Activated CD4-positive, alpha-beta T cell treated with anti-CD3 and anti-CD28 coated beads for 36 hours (primary cell): ENCODE measurements at places on chromosomes 11 and 22.

DNA sequence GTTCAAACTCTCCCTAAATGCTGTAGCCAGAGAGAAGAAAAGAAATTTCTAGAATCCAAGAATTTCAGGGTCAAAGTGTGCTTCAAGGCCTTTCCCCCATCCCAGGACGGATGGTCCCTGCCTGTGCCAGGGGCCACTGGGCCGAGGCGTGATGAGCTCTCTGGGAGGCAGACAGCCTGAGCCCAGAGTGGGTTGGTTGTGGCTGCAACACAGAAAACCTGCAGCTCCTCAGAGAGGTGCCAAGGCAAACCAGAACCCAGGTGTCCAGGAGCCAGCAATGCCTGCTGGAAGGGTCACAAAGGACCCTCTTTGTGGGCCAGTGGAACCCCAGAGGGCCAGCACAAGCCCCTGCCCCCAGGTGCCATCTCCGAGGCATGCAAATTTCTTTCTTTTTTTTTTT, 2.6 kb upstream of the APOL6 start:
- no peak for DNase-seq

DNA sequence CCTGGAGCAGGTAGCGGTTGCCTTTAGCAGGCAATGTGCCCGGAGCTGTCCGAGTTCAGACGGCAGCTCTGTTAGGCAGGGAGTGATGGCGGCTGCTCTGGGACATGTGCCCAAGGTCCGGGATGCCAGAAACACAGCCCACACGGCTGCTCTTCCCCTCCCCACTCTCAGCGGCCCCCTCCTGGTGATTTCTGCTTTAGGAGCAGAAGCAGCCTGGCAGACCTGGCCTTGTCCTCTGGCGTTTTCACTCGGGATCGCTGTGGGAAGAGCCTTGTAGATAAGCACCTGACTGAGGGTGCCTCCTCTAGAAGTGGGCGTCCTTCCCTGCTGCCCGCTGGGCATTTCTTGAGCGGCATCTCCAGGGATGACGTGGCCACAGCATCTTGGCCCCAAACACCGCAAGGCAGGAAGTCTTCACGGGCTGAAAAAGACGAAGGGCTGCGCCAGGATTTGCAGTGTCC, 392.2 kb downstream of the TBC1D22A start:
- DNase-seq = no peak

- DNase-seq = no peak
Observed at GRCh38 chr22:33014621-33015020, 43.6 kb downstream of the SYN3 start.

GRCh38 chr11:16194566-16194965, 161.8 kb downstream of the SOX6 start:
- no peak for DNase-seq

DNA sequence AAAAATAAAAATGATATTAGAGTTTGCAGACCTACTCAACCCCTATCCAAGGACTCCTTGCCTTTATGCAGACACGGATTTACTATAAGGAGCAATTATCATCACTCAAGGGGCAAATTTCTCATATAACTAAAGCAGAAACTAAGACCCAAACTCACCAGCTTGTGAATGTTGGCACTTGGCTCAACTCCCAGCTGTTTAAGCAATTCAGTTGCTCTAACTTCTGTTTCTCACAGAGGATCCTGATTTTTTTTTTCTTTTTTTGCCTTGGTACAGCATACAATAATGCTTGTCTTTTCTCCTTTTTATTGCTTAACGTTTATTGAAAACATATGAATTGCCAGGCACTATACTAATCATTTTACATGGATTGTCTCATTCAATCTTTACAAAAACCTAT, 9.6 kb upstream of the CBLIF start:
- DNase-seq = no peak

DNA sequence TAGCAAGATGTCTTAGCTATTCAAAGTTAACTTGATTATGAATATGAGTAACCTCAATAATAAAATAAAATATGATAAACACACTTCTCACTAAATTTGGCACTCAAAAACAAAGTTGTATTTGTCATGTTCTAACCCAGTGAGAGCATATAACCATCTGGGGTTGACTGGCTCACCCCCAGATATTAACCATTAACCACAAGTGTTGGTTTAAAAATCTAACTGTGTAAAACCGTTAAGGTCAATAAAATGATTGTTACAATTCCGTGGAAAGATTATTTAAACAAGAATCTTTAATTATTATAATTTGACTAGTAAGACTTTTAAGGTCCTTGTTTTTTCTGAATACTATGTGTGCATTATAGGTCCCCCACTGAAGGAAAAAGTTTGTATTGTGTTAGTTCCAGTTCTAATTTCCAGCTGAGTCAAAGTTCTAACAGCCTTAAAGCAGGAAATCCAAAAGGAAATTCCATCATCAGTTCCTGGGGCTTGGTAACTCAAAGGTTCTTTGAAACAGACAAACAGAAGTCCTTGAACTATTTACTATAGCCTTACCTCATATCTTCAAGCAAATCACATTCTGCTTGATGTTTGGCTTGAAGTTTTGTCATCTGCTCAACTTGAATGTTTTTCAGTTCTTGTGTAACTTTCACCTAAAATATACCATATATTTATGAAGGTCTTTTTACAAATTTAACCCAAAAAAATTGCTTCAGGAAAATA, 2.5 kb downstream of the FCHSD2 start:
- no peak for DNase-seq

- DNase-seq = no peak
Observed at GRCh38 chr22:20937794-20938671, 20.8 kb downstream of the CRKL start.

DNA sequence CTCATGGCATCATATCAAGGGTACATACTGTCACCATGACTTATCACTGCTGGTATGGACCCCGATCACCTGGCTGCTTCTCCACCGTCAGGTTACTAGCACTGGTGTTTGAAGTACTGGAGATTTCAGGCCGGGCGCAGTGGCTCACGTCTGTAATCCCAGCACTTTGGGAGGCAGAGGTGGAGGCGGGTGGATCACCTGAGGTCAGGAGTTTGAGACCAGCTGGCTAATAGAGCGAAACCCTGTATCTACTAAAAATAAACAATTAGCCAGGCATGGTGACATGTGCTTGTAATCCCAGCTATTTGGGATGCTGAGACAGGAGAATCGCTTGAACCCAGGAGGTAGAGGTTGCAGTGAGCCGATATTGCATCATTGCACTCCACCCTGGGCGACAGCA, 82.4 kb upstream of the ANO1 start:
- DNase-seq = no peak

- no peak for DNase-seq
Observed at GRCh38 chr11:125270711-125271110, 106.2 kb downstream of the PKNOX2 start.

- peak; percentile 29 for DNase-seq
Observed at GRCh38 chr11:57288771-57289579, 35.8 kb downstream of the TNKS1BP1 start.

DNA sequence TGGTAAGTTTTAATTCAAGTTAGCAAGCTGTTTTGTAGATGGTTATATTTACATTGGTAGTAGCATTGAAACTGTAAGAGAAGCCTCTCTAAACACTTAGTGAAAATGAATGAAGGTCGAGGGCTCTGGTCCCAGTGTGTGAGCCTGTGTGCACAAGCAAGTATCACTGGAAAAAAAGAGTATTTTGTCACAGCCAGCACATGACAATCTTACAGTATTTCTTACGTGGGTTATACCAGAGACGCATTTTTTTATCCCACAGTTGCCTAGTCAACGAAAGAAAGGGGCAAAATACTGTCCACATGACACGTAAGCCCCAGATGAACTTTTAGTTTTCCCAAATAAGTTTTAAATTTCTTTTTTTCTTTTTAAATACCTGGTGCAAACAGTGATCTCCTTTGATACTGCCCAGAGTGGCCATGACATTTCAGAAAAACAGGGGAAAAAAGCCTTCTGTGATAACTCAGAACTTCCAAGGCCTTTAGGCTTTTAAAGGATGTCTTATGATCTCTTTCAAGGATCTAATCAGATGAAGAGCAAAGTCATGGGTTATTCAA, 23.5 kb downstream of the RAB38 start:
- DNase-seq = no peak

- DNase-seq = no peak
Observed at GRCh38 chr11:38819981-38820380, 2221.9 kb upstream of the RAG2 start.

DNA sequence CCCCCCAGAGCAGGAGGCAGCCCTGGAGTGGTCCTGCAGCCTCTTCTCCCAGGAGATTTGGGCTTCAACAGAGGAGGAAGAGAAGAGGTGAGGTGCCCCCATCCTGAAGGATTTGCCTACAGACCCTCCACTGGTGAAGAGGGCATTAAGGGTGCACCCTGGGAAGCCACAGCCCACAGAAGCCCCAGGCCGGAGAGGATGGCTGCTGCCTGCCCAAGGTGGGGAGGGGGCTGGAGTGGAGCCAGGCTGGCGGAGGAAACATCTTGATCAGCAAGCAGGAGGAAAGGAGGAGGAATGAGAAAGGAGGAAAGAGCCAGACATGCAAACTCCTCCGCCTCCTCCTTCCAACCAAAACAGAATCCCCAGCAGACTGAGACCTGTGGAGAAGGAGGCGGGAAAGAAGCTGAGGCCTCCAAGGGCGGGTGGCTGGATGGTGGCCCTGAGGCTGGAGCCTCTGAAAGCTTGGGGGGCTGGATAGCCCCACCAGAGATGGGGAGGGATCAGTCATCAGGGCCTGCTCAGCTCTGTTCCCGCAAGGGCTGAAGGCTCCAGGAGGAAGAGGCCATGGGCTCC, 31.3 kb downstream of the ARRB1 start:
- no peak for DNase-seq

DNA sequence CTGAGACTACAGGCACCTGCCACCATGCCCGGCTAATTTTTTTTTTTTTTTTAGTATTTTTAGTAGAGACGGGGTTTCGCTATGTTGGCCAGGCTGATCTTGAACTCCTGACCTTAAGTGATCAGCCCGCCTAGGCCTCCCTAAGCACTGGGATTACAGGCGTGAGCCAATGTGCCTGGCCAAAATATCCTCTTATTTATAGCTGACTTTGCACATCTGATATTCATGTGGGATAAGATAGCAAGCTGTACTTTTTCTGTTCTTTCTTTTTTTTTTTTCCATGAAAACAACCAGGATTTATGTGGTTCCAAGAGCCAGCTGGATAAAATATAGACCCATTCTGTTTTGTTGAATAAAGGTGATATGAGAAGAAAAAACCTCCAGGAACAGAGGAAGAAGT, 12.1 kb upstream of the XBP1 start:
- DNase-seq = no peak

- no peak for DNase-seq
Observed at GRCh38 chr11:93718057-93718563, 23.2 kb downstream of the TAF1D start.

GRCh38 chr11:102914238-102915043, 39.7 kb upstream of the MMP12 start:
- DNase-seq = peak; percentile 14

- peak; percentile 67 for DNase-seq
Observed at GRCh38 chr11:110077831-110078325, 15.3 kb upstream of the ZC3H12C start.

DNA sequence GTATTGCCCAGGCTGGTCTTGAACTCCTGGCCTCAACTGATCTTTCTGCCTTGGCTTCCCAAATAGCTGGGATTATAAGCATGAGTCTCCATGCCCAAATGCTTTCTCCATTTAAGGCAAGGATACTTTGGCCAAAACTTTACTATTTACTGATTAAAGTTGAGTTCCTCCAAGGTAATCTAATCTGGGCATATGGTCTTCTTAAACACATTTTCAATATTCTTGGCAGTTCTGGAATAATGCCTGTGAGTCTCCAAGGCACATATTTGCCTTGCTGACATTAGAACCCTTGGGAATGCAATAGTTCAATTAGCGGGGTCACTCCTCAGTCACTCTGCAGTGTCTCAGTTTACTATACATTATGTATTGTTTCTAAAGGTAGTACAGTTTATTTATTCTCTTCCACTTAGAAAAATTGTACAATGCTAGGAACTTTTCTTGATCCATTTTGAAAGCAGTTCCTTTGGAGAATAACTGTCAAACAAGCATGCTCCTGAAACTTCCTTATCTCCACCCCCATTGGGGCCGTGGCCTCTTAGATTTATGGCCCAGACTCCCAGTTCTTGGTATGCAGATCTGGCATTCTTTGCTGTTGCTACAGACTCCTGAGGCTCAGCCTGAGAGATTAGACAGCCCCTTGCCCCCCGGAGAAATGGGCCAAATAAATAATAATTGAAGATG, 13.1 kb upstream of the RAB38 start:
- DNase-seq = no peak

DNA sequence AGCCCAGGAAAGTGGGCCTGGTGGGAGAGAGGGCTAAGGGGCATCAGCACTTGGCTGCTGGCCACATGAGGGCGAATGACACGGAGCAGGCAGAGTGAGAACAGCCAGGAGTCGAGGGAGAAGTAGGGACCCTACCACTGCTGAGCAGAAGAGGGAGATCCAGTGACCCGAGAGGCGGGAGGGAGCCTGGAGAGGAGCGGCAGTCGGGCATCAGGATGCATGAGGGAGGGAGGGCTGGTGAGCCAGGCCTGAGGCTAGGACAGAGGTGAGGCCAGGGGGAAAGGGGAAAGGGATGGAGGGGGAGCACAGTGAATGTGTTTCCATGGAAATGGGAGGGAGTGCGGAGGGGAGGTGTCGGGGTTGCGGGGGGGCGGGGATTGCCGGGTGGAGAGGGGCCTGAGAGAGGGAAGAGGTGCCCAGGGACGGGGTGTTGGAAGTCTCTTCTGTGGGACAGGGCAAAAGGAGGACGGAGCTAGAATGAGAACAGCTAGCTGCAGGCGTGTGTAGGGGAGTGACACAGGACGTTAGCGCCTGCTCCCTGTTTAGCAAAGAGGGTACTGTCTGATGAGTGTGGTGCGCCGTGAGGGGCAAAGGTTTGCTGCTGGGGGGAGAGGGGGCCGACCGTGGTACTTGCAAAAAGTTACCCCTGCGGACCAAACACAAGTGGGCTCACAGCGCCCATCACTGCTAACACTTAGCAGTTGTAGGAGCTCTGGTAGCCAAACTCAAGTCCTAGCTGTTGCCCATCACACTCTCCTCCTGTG, 37.1 kb upstream of the WNT11 start:
- DNase-seq = no peak

GRCh38 chr11:110829873-110830272, 117.6 kb upstream of the ARHGAP20 start:
- DNase-seq = no peak

DNA sequence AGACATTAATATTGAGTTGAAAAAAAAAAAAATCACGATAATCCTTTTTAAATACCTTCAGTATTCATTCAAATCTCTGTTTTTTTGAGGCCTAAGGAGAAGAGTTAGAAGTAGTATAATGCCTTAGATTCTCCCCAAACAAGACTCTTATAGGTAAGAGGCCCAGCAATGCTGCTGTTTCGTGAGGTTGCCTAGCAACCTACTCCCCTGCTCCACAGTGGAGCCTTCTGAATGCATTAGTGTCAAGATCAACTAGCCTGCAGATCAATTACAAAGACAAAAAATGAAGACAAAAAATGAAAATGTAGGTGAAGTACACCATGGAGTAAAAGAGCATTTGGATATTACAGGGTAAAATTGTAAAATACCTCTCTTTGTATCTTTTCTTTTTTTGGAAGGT, 229.8 kb upstream of the LUZP2 start:
- DNase-seq = no peak
